ENCODE measurements at places on chromosomes 2 and 18.

DNA sequence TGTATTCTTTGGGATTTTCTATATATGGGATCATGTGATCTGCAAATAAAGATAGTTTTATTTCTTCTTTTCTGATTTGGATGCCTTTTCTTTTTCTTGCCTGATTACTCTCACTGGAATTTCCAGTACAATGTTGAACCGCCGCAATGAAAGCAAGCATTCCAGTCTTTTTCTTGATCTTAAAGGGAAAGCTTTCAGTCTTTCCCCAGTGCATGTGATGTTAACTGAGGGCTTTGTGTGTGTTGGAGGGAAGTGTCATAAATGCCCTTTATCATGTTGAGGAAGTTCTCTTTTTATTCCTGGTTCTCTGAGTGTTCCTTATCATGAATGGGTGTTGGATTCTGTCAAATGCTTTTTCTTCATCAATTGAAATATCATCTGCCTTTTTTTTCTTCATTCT is 16.9 kb upstream of the CYBRD1 start:
- no peak for DNase-seq

DNA sequence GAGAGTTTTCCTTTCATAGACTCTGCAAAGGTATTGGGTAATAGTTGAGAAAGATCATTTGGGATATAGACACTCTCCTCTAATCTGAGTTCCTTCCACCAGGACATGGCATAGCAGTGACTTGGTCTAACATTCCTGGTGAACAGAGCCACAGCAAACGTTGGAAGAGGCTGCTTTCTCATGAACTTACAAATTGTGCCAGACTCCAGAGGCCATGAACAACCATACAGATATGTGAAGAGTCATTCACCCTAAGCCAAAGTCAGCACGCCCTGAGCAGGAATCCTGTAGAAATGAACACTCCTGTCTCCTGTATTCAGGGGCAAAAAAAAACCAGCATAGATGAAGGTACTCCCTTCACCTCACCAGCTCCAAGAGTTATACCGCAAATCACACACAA is 152.8 kb downstream of the TMEM18 start:
- no peak for DNase-seq

DNA sequence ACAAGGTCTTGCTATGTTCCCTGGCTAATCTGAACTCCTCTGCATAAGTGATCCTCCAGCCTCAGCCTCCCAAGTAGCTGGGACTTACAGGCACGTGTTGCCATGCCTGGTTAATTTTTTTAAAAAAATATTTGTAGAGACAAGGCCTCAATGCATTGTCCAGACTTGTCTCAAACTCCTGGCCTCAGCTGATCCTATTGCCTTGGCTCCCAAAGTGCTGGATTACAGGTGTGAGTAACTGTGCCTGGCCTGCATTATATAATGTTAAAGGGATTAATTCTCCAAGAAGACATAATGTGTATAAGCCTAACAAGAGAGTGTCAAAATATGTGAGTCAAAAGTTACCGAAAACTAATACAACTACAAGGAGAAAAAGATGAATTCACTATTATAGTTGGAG is 32.2 kb downstream of the BUB1 start:
- DNase-seq = no peak

DNA sequence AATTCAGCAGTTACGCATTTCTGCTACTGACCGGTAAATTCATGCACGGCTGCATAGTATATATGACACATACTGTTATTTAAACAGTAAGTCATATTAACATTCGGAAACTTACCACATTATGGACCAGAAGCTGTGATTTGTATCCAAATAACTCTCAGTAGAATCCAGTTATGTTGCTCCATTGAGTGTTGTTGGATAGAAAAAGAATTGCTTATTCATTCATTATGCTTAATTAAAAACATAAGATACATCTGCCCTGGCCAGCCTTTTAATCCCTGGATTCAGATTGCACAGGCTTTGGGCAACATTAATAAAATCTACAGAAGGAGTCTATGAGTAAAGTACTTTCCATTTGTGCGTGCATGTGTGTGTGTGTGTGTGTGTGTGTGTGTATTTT is 111.3 kb downstream of the CPS1 start:
- DNase-seq = no peak

GRCh38 chr2:80413136-80413535 is 108.6 kb upstream of the LRRTM1 start:
- DNase-seq = no peak
